Stimulated activated CD8-positive, alpha-beta memory T cell treated with anti-CD3 and anti-CD28 coated beads, Interleukin-15, amount 100 ng/mL, for 24 hours (primary cell): ENCODE measurements at places on chromosomes 4 and X.

- DNase-seq = no peak
These were observed 46.4 kb downstream of the NUDT6 start for GRCh38 chr4:122875949-122876348.

DNA sequence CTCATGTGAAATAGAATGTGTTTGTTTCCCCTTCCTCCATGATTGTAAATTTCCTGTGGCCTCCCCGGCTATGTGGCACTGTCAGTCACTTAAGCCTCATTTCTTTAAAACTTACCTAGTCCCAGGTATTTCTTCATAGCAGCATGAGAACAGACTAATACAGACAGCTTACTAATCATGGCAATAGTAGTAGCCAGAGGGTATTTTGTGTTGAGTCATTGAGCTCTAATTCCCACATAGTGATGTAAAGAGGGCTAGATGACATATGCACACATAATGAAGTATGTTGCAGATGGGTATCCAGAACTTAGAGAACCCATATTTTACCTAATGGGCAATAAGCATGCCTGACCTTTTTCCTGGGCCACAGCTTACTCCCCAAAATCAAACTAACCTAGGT, 1197.2 kb downstream of the PCDH7 start:
- no peak for DNase-seq

DNA sequence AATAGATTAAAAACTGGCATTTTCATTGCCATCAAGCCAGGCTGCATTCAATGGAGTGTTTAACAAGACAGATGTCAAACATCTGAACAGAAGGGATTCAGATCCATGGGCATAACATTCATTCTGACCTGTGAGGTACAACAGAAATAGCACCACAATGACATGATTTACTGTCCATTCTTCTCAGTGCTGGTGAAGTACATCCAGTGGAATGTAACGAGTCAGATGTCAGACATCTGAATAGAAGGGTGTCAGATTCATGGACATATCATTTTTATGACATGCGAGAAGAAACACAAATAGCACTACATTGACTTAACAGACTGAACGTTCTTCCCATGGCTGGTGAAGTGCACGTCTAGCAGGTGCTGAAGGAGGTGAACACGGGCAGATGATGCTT, 186.4 kb downstream of the PPP4R3C start:
- no peak for DNase-seq

DNA sequence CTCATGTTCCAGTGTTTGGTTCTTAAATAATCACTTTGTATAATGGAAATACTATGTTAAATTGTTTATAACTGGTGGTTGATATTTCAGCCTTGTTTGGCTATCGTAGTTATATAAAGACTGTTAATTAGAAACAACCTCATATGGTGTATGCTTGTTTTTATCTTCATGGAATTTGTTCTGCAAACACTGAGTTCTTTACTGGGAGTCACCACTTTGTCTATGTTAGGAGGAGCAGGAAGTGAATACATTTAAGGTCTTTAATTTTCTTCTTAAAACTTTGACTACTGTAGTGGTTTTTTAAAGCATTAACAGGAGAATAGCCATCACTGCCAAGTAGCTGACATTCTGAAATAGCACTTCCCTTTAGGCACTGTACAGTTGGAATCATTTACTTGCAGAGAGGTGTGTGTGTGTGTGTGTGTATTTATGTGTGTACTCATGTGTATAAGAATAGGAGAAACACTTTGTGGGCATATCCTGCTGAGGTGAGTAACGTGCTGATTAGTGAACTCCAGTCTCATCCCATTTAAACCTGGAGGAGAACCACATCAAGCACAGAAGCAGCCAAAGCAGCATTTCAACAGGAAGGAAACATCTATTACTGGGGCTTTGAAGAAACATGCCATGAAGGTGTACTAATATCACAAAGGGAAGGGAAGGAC, 37.8 kb downstream of the TET2 start:
- no peak for DNase-seq

GRCh38 chr4:157075811-157076577, at the start of gene GLRB:
Gene GLRB, plus strand, starts transcription at chr4:157076150. Its CDS starts 1,875 bp downstream, at chr4:157078025.
- DNase-seq = no peak

DNA sequence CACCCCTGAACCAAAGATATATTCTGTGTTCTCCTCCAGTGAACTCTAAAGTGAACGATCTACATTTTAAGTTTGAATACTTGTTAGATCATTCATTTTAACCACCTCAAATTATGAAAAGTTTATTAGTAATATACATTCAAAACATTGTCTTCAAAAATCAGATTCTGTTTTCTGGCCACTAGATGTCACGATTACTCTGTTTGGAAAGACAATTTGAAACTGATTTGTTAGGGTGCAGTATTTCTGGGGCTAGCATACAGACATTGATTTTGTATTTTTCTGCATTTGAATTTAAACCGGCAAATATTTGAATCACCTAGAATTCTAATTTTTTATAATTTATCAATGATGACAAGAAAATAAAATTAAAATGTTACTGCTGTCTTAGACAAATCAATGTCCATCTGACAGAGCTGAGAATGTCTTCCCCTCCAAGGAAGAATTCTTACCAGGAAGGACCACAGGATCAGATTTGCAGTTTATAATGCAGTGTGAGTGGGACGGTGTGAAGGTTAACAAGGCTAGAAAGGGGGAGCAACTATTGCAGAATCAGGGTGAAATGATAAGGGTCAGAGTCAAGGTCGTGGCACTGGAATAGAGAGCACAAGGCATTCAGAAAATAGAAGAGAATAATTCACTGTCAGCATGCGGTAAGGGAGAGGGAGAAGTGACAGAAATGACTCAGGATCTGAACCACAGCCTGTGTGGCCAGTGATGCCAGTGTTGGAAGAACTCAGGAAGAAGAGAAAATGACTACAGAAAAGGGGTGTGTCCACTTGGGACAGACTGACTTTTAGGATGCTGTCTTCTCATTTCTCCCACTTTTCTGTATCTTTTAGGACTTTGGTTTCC, 91.6 kb downstream of the ANXA10 start:
- no peak for DNase-seq
